ENCODE measurements at places on chromosomes 6 and 20.

GRCh38 chr6:137175157-137175867 is 1.9 kb upstream of the IL22RA2 start:
- DNase-seq, result no peak

GRCh38 chr20:60729135-60729900 is 522.7 kb upstream of the CDH4 start:
- DNase-seq, result no peak

DNA sequence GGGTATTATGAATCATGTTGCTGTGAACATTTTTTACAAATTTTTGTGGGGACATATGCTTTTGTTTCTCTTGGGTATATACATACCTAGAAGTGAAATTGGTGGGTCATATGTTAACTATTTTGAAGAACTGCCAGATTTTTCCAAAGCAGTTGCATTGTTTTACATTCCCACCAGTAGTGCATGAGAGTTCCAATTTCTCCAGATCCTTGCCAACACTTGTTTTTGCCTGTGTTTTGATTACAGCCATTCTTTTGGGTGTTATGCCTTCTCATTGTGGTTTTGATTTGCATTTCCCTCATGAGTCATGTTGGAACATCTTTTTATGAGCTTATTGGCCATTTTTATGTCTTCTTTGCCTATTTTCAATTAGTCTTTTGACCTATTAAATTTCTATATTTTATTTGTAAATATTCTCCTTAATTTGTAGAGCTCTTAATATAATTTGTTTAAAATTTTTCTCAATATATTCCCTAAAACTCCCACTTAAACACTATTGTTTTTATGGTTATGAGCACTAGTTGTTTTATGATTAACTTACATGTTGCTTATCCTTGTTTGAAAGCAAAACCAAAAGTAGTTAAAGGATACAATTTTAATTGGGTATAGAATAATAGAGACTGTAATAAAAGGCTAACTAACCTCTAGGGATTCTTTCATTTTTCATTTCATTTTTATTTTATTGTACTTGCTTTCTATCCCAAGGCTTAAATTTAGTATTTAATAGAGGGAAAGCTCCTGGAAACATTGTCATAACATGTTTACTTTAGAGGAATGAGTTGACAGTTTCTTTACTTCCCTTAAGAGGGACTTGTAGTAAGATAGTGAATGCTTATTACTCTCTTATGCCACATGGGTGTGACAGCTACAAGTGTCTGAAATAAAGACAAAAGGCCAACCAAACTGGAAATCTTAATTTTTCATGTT is 5.5 kb downstream of the UBR2 start:
- DNase-seq, result no peak

DNA sequence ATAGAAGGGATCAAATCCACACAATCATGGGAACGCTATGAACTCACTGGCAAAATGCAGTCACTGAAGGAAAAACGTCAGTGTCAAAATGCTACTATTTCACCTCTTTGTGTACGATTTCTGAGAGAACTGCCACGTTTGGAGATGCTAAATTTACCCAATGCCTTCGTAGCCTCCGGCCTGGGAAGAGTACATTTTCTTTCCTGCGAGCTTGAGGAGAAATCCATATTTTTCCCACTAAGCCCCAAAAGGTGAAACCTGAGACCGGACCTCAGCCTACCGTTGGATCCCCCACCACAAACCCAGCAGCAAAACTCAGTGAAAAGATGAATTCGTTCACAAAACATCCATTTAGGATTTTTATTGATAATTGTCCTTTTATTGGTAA is 131.7 kb downstream of the GPX5 start:
- no peak for DNase-seq

DNA sequence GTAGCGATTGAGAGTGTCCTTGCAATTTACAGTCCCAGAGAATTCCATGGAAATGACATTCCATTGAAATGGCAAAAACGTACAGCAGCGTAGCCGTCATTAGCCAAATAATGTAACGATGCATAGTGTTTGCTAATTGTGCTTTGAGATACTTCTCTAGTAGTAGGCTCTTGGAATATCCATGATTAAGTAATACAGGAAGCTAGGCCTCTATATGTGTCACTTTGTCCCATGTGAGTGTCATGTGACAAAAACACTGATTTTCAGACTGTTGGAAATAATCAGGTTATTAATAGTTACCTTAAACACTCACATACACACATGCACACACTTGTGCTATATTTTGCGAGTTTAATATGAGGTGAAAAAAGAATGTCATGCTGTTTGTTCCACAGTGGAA is 35.2 kb downstream of the SLX4IP start:
- DNase-seq, result no peak

GRCh38 chr6:92589996-92590395 is 829.4 kb downstream of the EPHA7 start:
- no peak for DNase-seq

DNA sequence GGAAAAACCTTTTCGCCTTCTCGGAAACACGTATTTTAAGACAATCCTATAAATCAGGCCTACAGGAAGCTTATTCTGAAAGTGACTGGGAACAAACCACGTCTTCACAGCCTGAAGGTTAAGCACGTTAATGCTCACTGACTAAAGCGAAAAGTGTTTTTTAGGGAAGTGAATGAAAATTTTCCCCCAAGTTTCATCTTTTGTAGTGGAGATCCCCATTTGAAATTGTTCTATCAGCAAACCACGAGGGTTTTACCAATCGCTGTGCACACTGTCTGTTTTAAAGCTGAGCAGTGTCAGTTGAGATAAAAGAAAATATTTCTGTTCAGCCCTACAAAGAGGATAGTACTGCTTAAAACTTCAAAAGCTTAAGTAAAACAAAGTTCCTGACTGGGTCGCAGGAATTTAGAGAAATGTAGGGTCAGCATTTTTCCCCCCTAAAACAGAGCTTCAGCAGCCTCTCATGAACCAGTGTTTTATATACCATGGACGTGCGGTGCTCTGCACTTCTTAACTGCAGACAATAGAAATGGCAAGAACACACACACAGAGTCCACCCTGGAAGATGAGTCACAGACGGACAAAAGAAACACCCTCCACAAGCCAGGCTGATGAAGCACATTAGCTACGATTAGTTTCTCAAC is 34.9 kb downstream of the SLC22A23 start:
- DNase-seq, result no peak

GRCh38 chr6:35014786-35015185 is 125.7 kb downstream of the ANKS1A start:
- no peak for DNase-seq

DNA sequence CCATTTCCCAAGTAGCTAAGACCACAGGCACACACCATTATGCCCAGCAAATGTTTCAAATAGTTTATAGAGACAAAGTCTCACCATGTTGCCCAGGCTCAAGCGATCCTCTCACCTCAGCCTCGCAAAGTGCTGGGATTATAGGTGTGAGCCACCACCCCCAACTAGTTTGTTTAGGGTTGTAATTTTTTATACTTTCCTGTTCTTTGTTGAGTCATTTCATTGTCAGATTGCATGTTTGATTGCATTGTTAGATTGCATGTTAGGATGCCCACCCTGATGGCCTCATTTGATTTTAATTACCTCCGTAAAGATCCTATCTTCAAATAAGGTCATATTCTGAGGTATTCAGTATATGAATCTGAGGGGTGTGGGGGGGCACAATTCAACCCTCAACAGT is 73.3 kb upstream of the SASH1 start:
- no peak for DNase-seq

DNA sequence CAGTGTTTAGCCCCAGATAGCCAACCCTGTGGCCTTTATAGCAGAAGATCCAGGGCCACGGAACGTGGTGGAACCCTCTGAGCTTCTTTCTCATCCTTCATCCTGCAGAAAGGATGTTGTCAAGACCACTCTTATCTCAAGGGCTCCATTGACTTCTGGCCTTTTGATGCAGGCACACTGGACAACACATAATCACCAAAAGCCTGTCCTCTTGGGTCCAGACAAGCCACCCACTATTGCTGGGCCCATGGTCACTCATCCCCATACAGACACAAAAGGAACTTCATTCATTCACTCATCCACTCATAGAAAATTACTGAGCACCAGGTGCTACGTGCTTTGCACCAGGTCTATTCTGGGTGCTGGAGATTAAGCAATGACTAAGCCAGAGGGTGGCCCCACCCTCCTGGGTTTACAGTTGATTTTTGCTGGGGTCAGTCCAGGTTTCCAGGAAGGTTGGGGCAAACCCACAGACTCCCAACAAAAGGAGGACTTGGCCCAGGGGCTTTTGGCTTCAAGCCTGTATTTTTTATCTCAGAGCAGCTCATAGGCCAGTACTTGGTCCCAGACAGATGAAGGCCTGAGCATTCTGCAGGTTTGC is 2.4 kb downstream of the CST8 start:
- DNase-seq, result no peak

DNA sequence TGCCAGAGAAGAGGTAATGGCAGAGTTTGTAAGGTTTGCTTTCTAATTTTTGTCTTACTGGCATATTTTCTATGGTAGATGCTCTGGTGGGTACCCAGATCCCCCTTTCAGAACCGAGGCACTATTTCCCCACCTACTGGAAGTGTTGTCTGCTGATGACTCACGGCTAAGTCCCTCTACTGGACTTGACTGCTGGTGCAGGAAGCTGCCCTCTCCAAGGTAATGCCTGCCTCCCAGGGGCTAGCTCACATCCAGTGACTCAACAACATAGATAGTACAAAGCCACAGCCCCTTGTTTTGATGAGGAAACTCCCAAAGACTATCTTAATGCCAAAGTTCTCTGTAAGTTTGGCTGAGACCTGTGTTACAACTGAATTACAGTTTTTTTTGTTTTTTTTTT is 285.4 kb upstream of the FLRT3 start:
- DNase-seq, result no peak

GRCh38 chr20:57996936-57997890 is 231.2 kb downstream of the ANKRD60 start:
- DNase-seq, result no peak

DNA sequence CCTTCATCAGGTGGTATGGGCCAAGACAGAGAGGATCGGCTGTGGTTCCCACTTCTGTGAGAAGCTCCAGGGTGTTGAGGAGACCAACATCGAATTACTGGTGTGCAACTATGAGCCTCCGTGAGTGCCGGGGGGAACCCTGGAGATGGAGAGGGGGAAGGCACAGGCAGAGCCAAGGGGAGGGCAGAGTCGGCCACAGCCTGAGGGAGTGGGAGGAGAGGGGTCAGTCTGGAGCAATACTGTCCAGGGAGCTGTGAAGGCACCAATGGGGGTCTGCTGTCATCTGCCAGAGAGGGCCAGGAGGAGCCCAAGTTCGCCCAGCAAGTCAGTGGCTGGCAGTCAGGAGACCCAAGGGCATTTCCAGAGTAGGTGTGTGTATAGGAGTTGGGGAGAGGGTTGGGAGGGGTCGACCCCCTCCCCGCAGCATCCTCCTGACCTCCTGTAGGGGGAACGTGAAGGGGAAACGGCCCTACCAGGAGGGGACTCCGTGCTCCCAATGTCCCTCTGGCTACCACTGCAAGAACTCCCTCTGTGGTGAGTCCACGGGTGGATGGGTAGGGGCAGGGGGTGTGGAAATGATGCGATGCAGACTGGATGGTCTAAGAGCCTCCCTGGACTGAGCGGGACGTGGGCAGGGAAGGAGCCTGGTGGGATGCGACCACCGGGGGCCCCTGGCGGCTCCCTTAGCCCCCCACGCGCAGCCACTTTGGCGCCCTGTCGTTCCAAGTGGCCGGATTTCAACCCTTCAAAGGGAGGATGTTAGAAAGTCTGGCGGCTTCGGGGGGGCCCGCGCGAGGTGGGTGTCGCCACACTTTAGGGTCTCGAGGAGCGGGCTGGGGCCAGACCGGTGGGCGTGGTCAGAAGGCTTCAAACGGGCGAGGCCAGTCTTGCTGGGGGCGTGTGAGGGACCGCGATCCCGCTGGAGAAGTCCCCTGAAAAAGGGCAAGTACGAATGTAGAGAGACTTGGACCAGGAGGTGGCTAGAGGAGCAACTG is 7.2 kb downstream of the PI16 start:
- DNase-seq, result no peak

- DNase-seq, result no peak
Measured at GRCh38 chr20:49647550-49647949, 66.1 kb downstream of the B4GALT5 start.

DNA sequence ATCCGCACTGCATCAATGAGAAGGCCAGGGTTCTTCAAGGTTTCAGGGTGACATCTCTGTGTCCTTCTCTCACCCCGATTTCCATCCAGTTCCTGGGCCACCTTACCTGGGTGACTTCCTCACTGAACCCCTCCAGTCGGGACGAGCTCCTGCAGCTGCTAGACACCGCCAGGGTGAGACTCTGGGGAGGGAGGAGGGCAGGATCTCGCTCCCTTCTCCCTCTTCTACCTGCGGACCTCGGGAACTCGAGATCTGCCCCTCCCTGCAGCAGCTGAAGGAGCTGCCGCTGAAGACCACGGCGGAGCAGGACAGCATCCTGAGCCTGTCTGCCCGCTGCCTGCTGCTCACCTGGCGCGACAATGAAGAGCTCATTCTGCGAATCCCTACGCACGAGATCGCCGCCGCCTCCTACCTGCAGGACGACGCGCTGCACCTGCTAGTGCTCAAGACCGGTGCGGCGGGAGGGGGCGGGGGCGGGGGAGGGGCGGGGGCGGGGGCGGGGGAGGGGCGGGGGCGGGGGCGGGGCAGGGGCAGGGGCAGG is 7.5 kb downstream of the CCM2L start:
- peak; percentile 33 for DNase-seq

DNA sequence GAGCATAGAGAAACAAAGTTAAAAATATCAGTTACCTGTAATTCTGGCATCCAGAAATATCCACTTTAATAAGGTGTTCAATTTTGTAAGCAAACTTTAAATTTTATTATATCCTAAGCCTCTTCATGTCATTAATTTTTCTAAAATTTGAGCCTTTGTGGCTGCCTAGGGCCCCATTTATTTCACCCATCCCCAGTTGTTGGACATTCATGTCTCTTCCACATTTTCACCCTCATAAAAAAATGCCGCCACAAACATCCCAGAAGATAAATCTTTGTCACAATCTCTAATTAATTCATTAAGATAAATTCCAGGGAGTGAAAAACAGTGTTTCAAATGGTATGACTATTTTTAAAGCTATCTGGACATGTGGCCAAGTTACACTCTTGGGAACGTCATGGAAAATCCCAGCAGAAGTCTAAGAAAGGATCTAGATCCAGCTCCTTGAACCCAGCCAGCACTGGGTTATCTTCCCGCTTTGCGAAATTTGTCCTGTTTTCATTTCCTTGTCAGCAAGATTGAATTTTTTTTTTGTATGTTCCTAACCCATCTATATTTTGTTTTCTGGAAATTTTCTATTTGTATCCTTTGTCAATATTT is 97.2 kb downstream of the TMEM242 start:
- no peak for DNase-seq

Measured in stimulated activated CD4-positive, alpha-beta T cell treated with anti-CD3 and anti-CD28 coated beads, Interleukin-4, amount 100 ng/mL, for 24 hours (primary cell).